ENCODE measurements at places on chromosomes 2 and 18. TPM values are rescaled to one million over a fixed set of nuclear protein-coding genes. Genes with fewer than 3 reads are reported as not detected.

The APCDD1 gene
- total RNA-seq: not detected

The ATIC gene
- total RNA-seq: 319 TPM

The C1GALT1C1L gene
- 0.36 TPM for total RNA-seq

The PRSS56 gene
- not detected for total RNA-seq

GRCh38 chr2:159445307-159445706 is 158.8 kb upstream of the WDSUB1 start:
- peak; percentile 38 for DNase-seq

GRCh38 chr18:3848316-3848715 is 398.3 kb downstream of the TGIF1 start:
- DNase-seq: no peak

DNA sequence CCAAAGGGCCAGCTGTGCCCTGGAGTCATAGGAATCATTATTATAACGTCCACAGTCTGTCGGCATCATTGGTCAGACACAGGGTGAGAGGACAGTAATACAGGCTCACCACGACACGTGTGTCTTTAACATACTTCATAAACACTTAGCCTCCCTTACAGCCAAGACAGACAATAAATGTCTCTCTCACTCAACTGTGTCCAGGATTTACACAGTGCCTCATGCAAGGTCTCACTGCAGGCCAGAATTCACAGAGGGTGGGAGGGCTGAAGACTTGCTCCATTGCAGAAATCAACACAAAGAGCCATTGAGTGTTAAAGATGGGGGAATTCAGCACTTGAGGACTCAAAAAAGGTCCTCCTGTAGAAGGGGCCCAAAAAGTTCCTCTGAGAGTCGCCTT is 210.5 kb downstream of the BCL2 start:
- no peak for DNase-seq

The SNTG2 gene
- total RNA-seq: 2.5 TPM

GRCh38 chr2:60962528-60962927 is 55.0 kb upstream of the PEX13 start:
- DNase-seq: no peak

The ANO7 gene
- 5.4 TPM for total RNA-seq

GRCh38 chr2:36780231-36780839 is 83.8 kb downstream of the VIT start:
- DNase-seq: no peak

DNA sequence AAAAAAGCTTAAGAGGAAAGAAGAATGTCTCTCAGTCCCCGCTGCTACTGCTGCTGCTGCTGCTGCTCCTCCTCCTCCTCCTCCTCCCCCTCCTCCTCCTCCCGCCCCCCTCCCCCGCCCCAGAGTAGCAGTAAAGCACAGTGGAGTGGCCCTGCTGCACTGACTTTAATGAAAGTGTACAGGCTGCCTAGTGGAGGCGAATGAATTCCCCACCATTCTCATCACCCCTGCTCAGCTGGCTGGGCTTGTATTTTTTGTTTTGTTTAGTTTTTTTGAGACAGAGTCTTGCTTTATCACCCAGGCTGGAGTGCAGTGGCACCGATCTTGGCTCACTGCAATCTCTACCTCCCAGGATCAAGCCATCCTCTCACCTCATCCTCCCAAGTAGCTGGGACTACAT is 34.3 kb downstream of the GORASP2 start:
- DNase-seq: no peak

DNA sequence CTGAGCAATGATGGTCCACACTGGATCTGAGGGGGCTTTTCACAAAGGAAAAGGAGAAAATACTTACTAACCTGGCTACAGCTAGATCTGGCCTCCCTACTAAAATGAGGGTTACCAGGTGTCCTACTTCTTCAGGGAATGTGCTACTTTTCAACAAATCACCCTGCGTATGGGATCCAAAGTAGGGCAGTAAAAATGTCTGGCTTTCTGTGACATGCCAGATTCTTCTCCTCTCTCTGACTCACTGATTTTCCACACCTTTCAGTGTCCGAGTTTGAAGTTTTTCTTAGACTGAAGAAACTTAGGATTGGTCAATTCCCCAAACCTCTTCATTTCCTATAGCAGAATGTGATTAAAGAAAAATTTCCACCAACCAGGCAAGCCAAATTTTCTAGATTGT is 71.2 kb downstream of the SLC8A1 start:
- DNase-seq: no peak

The PPM1B gene
- total RNA-seq: 40.7 TPM

DNA sequence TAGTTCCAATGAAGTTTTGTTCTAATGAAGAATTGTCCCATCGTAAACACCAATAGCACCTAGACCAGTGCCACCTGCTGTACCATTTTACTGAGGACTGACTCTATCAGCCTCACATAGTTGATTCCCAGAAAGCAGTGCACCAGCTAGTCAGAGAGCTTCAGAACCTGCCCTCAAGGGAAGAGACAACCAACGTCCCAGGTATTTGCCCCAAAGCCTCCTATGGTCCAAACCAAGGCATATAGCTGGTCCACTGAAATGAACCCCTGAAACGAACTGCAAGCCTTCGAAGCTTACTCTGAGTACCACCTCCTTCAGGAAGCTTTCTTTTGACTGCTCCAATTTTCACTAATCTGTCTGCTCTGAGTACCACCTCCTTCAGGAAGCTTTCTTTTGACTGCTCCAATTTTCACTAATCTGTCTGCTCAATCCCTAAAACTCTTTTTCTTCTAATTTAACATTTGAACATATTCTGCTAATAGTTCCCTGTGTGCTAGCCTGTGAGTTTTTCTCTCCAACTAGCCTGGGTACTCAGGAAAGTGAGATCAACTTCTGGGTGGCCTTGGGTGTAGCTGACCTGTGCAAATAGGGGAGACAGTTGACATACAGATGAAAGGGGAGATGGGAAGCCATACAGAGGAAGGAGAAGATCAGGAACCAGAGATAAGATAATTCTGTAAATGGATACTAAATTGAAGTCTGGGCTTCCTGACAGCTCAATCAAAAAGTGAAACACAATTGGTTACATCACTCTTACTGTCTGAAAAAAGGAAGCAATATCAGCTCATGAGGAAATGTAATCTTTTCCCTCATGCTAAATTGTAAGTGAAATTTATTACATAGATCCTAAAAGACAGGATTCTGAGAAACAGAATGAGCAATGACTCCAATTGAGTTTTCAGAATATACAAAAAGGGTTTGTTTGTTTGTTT is 33.5 kb upstream of the EML4 start:
- DNase-seq: no peak

The IL36B gene
- total RNA-seq: not detected

The DPYSL5 gene
- total RNA-seq: not detected

GRCh38 chr2:176822060-176822459 is 390.5 kb upstream of the HNRNPA3 start:
- DNase-seq: no peak

The GRB14 gene
- total RNA-seq: not detected

- DNase-seq: no peak
Measured at GRCh38 chr2:191255271-191255670, 10.1 kb downstream of the MYO1B start.

- no peak for DNase-seq
Measured at GRCh38 chr2:119668546-119668945, 10.5 kb upstream of the TMEM177 start.

GRCh38 chr2:231222318-231223000 is 24.0 kb downstream of the ARMC9 start:
- DNase-seq: no peak
